Activated CD4-positive, alpha-beta memory T cell treated with anti-CD3 and anti-CD28 coated beads, Interleukin-2, amount 10 ng/mL, durations not matched to agents 7 days and 5 days (primary cell): ENCODE measurements at places on chromosomes 16 and 17. TPM values are rescaled to one million over a fixed set of nuclear protein-coding genes. Genes with fewer than 3 reads are reported as not detected.

DNA sequence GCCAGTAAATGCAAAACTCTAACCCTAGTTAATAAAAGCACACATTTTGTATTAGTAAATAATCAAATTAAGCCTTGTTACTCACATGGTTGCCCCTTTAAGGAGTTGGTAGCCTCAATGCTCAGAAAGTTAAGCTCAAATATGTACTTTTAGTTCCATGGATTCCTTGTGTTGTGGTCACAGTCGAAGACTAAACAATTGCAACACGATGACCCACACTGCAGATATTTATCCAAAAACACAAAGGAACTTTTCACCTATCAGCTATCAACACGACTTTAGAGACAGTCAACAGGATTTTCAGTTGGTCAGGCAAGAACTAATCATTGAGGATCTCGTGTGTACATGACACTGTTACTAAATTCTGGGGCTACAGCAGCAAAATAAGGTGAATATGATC lies 47.4 kb upstream of the NUDT7 start:
- no peaks in the 10 kb centered on the region for H3K4me1 ChIP-seq
- no peak for DNase-seq
- no peak overlapping the region for H3K27ac ChIP-seq
- H3K27me3 ChIP-seq, result peaks cover 3% of the 10 kb centered on the region

GRCh38 chr17:72365857-72366414 lies 245.1 kb downstream of the SOX9 start:
- no peak overlapping the region for H3K27ac ChIP-seq
- DNase-seq, result no peak
- no peaks in the 10 kb centered on the region for H3K36me3 ChIP-seq
- H3K27me3 ChIP-seq, result no peaks in the 10 kb centered on the region
- no peak overlapping the region for H3K4me3 ChIP-seq

DNA sequence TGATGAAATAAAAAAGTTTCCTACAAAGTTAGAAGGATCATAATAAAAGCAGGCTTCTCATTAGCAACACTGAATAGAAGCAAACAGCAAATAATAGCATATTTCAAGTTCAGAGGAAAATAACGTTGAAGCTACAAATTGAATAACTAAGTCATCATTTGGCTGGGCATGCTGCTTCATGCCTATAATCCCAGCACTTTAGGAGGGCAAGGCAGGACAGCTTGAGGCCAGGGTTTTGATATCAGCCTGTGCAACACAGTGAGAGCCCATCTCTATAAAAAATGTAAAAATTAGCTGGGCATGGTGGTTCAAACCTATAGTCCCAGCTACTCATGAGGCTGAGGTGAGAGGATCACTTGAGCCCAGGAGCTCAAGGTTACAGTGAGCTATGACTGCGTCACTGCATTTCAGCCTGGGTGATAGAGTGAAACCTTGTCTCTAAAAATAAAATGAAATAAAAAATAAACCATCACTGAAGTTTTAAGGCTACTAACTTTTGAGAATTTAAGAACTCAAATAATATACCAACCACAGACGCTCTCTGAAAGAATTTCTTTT lies 25.5 kb downstream of the NCOR1 start:
- no peaks in the 10 kb centered on the region for H3K27me3 ChIP-seq
- H3K4me1 ChIP-seq, result peaks cover 12% of the 10 kb centered on the region
- no peak for DNase-seq
- H3K4me3 ChIP-seq, result no peak overlapping the region
- peaks cover 50% of the 10 kb centered on the region for H3K36me3 ChIP-seq

Gene ABCA10
- total RNA-seq, result 1.1 TPM

Gene CMTM2
- total RNA-seq, result 0.43 TPM
